Cortex of kidney (tissue), 1 donor: ENCODE measurements at places on chromosomes 3 and 15.

DNA sequence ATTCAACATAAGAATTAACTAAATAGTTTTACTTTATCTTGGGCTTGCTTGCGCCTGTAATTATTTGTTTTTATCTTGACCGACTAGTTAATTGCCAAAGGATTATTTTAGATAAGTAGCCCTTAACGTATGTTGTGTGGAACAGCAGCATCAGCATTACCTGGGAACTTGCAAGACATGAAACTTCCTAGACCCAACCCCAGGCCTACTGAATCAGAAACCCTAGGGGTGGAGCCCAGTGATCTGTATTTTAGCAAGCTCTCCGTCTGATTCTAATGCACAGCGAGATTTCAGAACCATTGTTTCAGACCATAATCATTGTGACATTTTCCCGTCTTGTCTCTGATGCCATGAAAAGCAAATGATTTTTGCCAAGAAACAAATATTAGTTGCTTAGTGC lies 31.1 kb downstream of the FILIP1L start:
- no peak for DNase-seq

DNA sequence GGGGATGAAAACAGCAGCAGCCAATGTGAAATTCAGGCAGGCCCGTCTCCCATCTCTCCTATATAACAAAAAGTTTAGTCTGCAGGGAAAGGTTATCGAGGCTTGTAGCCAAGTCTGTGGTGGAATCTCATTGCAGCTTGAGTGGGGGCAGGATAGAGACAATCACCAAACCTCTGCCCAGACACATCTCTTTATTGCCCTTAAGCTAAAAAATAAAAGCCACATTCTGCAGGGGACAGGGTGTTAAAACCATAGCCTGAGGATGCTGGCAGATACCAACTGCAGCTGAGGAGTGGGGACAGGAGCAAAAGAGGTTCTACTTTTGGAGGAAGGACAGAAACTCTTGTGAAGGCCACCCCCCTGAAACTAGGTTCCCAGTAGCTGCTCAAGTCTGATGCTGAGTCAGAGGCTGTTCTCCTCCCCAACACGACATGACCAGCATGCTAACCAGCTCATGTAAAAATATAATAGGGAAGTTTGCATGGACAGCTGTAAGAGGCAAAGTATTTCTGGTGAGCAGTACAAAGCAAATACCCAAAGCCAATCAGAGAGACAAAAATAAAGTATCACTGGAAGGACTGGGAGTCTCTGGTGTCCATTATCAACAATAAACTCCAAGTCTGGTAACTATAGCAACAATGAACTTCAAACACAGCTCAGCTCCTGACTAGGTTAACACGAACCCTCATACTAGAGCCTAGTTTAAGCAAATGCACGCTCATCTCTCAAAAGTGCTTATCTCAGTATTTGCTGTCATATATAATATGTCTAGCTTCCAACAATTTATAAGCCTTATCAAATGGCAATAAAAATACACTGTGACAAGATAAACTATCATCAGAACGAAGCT lies 362.2 kb upstream of the SLCO3A1 start:
- no peak for DNase-seq

GRCh38 chr15:32869776-32870175 lies 152.0 kb downstream of the GREM1 start:
- no peak for DNase-seq

GRCh38 chr15:89385596-89386331 lies 51.1 kb upstream of the POLG start:
- no peak for DNase-seq

GRCh38 chr15:25947323-25948314 lies 84.5 kb upstream of the ATP10A start:
- no peak for DNase-seq
